Osteoblast (primary cell): ENCODE measurements at places on chromosomes 6 and 20.

DNA sequence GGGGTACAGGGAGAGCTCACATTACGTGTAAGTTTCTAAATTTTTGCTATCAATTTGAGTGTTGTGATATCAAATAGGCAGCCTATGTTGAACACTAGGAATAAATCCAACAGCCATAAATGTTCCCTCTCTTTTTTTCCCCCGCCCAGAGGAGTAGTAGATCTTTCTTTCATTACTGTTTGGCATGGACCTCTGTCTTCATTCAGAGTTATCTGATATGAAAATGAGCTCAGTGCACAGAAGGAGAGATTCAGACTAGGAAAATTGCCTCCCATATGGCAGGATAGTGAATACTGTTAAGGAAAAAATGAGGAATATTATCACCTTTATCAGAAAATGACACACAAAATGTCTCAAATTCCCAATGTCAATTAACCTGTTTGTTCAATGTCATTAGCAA is 110.0 kb upstream of the EYS start:
- no peak for DNase-seq
- no peak overlapping the region for H3K4me3 ChIP-seq
- no peaks in the 10 kb centered on the region for H3K4me1 ChIP-seq
- no peaks in the 10 kb centered on the region for H3K36me3 ChIP-seq

GRCh38 chr6:156747715-156748114 is 29.5 kb upstream of the ARID1B start:
- H3K27me3 ChIP-seq = no peaks in the 10 kb centered on the region
- H3K36me3 ChIP-seq = no peaks in the 10 kb centered on the region
- no peak for DNase-seq

DNA sequence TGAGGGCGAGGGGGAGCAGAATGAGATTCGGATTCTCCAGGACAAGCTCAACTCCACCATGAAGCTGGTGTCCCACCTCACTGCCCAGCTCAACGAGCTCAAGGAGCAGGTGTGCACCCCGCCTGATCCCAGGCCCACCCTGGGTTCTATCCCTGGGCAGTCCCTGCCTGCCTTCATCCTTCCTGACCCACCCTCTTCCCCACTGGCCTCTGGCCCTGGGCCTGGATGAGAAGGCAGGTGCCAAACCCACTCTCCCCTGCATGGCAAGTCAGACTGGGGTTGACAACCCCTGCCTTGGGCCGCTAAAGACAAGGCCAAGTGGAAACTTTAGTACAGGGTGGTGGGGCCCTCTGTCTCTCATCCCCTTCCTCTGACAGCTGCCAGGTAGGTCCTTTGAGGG is 16.5 kb downstream of the UQCC2 start:
- peaks cover 47% of the 10 kb centered on the region for H3K4me1 ChIP-seq
- no peaks in the 10 kb centered on the region for H3K27me3 ChIP-seq
- H3K27ac ChIP-seq = peak overlapping the region; percentile 71
- H3K36me3 ChIP-seq = peaks cover 61% of the 10 kb centered on the region

DNA sequence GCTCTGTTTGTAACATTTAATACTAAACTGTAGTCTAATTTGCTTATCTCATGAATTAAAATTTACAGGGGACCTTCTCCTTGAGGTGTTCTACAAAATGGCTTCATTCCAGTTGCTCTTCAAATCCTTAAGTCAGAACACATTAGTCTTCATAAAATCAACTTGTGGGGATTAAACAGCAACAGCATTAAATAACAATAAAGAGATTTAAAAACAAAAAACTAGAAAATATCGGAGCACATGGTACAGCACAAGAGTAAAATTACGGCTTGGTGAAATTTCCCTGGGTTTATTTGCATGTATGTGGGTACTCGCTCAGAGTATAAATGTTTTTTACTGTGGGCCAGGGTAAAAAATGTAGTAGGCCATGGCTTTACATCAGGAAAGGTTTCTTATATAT is 12.0 kb downstream of the RRAGD start:
- DNase-seq = no peak
- no peaks in the 10 kb centered on the region for H3K27me3 ChIP-seq
- H3K4me1 ChIP-seq = no peaks in the 10 kb centered on the region
- H3K36me3 ChIP-seq = no peaks in the 10 kb centered on the region

- H3K4me1 ChIP-seq = peaks cover 17% of the 10 kb centered on the region
- peak; percentile 88 for DNase-seq
- H3K36me3 ChIP-seq = no peaks in the 10 kb centered on the region
- peak overlapping the region; percentile 80 for H3K4me3 ChIP-seq
Observed at GRCh38 chr6:31829633-31830283, 2.2 kb downstream of the HSPA1B start.

- no peak overlapping the region for H3K4me3 ChIP-seq
- no peak for DNase-seq
- H3K27me3 ChIP-seq = no peaks in the 10 kb centered on the region
Observed at GRCh38 chr6:1334684-1335083, 22.8 kb downstream of the FOXQ1 start.

DNA sequence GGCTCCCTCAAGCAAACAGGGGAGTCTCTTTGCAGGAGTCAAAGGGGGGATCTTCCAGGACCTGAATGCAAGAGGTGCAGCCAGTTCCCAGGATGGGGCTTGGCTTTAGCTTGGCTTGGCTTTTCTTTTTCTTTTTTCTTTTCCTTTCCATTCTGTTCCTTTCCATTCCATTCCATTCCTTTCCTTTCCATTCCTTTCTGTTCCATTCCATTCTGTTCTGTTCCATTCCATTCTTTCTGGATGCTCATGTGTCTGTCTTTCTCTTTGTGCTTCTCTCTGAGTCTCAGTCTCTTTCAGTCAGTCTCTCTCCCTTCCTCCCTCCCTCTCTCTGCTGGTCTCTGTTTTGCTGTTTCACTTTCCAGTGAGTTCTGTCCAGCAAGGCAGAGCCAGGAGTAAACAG is 163.3 kb downstream of the PHACTR3 start:
- no peak for DNase-seq
- H3K27me3 ChIP-seq = no peaks in the 10 kb centered on the region
- H3K4me3 ChIP-seq = no peak overlapping the region
- no peaks in the 10 kb centered on the region for H3K4me1 ChIP-seq

- no peak overlapping the region for H3K27ac ChIP-seq
- peaks cover 28% of the 10 kb centered on the region for H3K4me1 ChIP-seq
- H3K27me3 ChIP-seq = no peaks in the 10 kb centered on the region
- H3K4me3 ChIP-seq = no peak overlapping the region
- no peak for DNase-seq
Observed at GRCh38 chr6:117514655-117515054, 32.2 kb downstream of the DCBLD1 start.

DNA sequence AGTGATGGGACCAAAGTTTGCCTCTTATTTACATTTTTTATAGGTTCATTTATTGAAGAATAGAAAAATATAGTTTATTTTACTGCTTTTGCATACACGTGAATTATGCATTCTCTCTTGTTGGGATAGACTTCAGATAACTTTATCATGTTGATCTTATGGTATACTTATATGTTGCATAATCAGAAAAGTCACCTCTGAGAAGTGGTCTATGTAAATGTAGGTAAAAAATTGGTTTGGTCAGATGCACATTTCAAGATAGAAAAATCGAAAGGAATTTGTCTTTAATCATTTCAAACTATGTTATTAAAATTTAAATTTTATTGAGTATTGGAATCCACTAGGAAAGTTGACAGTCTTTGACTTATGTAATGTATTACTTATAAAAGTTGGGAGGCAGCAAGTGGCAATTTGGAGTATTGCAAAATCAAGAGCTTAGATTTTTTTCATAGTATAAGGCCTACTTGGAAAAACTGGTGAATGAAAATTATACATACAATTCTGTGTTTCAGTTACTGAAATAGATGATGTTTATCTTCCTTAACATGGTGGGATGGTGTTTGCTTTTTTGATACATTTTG is 2.4 kb downstream of the PHF3 start:
- no peak for DNase-seq
- H3K27ac ChIP-seq = no peak overlapping the region
- H3K4me1 ChIP-seq = peaks cover 26% of the 10 kb centered on the region
- H3K36me3 ChIP-seq = no peaks in the 10 kb centered on the region
- H3K27me3 ChIP-seq = peaks cover 3% of the 10 kb centered on the region
- no peak overlapping the region for H3K4me3 ChIP-seq

- H3K36me3 ChIP-seq = no peaks in the 10 kb centered on the region
- H3K27ac ChIP-seq = no peak overlapping the region
- no peaks in the 10 kb centered on the region for H3K27me3 ChIP-seq
- H3K4me1 ChIP-seq = no peaks in the 10 kb centered on the region
- DNase-seq = peak; percentile 39
Observed at GRCh38 chr20:60480950-60481742, 522.9 kb downstream of the CDH26 start.

DNA sequence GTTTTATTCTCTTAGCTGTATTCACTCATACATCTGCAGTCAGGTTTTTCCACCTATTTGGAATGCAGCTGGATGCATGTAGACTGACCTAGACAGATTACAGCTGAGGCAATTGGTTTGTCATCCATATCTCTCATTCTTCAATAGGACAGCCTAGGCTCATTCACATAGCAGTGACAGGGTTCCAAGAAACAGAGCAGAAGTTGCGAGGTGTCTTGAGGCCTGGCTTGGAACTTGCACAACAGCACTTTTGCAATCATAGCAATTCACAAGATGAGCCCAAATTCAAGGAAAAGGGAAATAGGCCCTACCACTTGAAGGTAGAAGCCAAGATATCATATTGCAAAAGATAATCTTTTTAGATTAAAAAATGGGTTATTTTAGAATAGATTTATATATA is 508.9 kb upstream of the JAG1 start:
- H3K27me3 ChIP-seq = no peaks in the 10 kb centered on the region
- peaks cover 12% of the 10 kb centered on the region for H3K4me1 ChIP-seq
- H3K36me3 ChIP-seq = no peaks in the 10 kb centered on the region
- DNase-seq = no peak
- H3K27ac ChIP-seq = no peak overlapping the region

DNA sequence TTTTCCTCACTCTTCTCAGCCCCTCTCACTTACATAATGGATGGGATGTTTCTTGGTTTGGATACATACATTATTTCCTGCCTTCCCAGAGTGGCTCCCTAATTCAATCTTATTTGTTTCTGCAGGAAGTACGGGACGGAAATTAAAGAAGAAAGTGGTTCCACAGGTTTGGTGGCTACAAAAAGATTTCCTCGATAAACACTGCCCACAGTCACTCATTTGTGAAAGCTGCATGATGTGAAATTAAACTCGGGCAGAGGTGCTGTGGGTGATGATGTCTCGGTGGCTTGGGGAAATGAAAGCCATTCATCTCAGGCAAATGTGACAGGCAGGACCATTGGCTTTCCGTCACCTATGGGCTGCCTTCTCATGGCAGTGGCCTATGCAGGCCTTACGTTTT is 119.5 kb upstream of the KCNG1 start:
- no peak overlapping the region for H3K27ac ChIP-seq
- no peak overlapping the region for H3K4me3 ChIP-seq
- H3K27me3 ChIP-seq = peaks cover 30% of the 10 kb centered on the region
- DNase-seq = no peak

DNA sequence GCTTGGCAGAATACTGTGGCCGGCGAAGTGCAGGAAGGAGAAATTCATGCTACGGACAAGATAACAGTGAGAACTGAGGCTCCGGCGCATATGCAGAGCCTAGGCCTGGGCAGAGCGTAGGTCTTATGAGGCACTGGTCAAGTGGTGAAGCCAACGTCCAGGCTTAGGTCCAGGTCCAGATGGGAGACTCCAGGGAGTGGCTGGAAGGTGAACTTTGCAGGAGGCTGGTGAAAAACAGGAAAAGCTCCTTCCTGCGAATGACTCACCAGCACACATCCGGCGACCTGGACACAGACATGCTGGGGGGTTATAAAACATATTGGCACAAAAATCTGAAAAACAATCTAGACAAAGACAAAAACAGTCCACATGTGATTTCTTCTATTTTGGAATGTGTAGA is 15.4 kb downstream of the C6orf141 start:
- DNase-seq = no peak
- no peak overlapping the region for H3K4me3 ChIP-seq
- no peaks in the 10 kb centered on the region for H3K4me1 ChIP-seq
- H3K27me3 ChIP-seq = no peaks in the 10 kb centered on the region
- H3K36me3 ChIP-seq = no peaks in the 10 kb centered on the region

DNA sequence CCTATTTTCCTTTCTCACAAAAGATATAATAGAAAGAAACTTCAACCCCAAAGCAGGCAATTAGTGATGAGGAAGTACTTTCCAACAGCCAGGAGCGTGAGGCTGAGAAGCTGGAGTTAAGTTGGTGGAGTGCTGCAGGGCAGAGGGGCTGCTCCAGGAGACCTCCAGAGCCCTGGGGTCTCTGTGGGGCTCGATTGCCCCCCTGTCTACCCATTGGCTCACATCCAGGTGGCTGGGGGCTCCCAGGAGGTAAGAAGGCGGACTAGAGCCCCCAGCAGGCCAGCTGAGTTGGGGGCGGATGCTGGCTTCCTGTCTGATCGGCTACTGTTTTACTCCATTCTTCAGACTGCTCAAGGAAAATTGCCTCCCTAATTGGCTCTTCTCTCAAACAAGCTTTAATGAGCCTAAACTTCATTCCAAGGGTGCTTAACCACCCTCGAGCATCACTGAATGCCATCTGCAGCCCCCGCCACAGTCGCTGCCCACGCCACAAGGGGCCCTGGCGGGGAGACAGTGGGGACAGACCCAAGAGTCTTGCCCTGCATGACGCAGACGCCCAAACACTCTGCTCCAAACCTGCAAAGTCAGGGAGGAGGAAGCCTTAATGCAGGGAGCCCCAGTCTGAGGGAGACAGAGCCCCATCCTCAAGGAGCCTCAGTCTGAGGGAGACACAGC is 78.6 kb downstream of the MDGA1 start:
- peak; percentile 56 for DNase-seq
- no peak overlapping the region for H3K4me3 ChIP-seq
- peaks cover 14% of the 10 kb centered on the region for H3K4me1 ChIP-seq
- H3K36me3 ChIP-seq = no peaks in the 10 kb centered on the region
- no peak overlapping the region for H3K27ac ChIP-seq
- no peaks in the 10 kb centered on the region for H3K27me3 ChIP-seq

GRCh38 chr6:56999049-56999448 is 44.1 kb downstream of the BEND6 start:
- no peak for DNase-seq
- H3K27me3 ChIP-seq = no peaks in the 10 kb centered on the region
- H3K4me1 ChIP-seq = no peaks in the 10 kb centered on the region
- no peak overlapping the region for H3K4me3 ChIP-seq
- no peak overlapping the region for H3K27ac ChIP-seq
- no peaks in the 10 kb centered on the region for H3K36me3 ChIP-seq
